ENCODE measurements at places on chromosomes 6 and 20.

GRCh38 chr20:51092338-51092737 is 69.4 kb upstream of the KCNG1 start:
- DNase-seq: no peak

- DNase-seq: no peak
Measured at GRCh38 chr20:47120346-47120936, 225.8 kb downstream of the EYA2 start.

- no peak for DNase-seq
Measured at GRCh38 chr6:34288581-34288980, 39.8 kb upstream of the SMIM29 start.

GRCh38 chr6:15536198-15536955 is 126.5 kb downstream of the DTNBP1 start:
- no peak for DNase-seq
